ENCODE measurements at places on chromosomes 5 and 9. TPM values are rescaled to one million over a fixed set of nuclear protein-coding genes. Genes with fewer than 3 reads are reported as not detected.
A peak's percentile ranks its signal among the peaks of the same experiment; 100 is the strongest.

GRCh38 chr9:130196643-130197042 lies 24.4 kb downstream of the NCS1 start:
- peak; percentile 75 for DNase-seq

DNA sequence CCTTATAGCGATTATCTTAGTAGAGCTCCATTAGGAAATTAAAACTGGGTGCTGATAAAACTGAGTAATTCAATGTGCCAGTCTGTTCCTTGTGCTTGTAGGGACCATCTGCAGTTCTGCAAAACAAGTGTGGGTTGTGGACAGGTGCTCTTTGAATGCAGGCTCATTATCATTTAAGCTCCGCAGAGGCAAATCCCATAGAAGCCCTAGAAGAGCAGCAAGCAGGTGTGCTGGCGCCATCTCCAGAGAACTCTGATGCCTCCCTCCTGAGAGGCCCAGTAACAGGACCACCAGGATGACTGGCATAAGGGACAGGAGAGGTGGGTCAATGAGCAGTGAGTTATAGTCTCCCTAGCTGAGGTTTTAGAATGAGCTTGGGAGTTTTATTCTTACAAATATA lies 1342.4 kb upstream of the DMAC1 start:
- DNase-seq = no peak

DNA sequence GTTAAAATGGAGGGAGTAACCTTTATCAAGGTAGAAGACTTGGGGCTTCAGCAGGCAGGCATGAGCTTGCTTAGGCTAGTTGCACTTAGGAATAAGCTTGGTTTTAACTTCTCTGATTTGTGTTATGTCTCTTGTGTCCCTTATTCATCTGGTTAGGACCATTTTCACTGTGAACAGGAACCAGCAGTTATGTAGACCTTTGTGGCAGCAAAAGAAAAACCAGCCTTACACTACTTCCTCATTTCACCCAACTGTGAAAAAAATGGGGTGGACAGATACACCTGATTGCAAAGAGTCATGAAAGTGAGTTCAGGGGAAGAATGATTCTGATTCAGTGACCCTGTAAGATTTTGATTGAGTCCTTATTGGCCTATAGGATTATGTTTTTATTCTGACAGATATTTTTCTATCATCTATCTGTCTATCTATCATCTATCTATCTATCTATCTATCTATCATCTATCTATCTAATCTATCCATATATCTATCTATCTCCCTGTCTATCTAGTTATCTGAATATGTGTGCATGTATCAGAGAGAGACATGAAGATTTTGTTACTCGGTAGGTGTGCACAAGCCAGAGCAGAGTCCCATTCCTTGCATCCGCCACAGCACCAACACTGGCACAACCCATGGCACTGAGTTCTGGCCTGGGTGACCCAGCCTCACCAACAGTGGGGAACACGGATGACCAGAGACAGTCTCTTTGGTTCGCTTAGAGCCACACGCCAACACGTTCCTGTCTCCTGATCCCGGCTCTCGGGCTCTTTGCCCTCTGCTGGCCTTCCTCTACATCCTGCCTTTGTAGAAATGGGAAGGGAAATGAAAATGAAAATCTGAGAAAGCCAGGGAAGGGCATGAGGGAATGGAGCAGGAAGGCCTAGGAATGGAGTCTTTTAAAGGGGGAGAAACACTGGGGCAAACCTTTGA lies 1.3 kb upstream of the ZNF366 start:
- no peak for DNase-seq

GRCh38 chr9:77871483-77871882 lies 160.1 kb downstream of the GNAQ start:
- no peak for DNase-seq

ST8SIA4 gene
- total RNA-seq = 0.35 TPM

LCN6 gene
- not detected for total RNA-seq

HCN1 gene
- 0.09 TPM for total RNA-seq

BARX1 gene
- total RNA-seq = 9.8 TPM

FOXD4 gene
- total RNA-seq = not detected

CFAP77 gene
- not detected for total RNA-seq

TAF11L5 gene
- total RNA-seq = 1.4 TPM

PCDHA13 gene
- total RNA-seq = 5.8 TPM
